ENCODE measurements at places on chromosomes 5 and 9.

- DNase-seq: no peak
Measured at GRCh38 chr9:88692827-88693226, 157.8 kb downstream of the NXNL2 start.

GRCh38 chr5:36482812-36483211 lies 123.6 kb upstream of the SLC1A3 start:
- no peak for DNase-seq

- DNase-seq: no peak
Measured at GRCh38 chr5:2105141-2105540, 222.4 kb upstream of the IRX4 start.

DNA sequence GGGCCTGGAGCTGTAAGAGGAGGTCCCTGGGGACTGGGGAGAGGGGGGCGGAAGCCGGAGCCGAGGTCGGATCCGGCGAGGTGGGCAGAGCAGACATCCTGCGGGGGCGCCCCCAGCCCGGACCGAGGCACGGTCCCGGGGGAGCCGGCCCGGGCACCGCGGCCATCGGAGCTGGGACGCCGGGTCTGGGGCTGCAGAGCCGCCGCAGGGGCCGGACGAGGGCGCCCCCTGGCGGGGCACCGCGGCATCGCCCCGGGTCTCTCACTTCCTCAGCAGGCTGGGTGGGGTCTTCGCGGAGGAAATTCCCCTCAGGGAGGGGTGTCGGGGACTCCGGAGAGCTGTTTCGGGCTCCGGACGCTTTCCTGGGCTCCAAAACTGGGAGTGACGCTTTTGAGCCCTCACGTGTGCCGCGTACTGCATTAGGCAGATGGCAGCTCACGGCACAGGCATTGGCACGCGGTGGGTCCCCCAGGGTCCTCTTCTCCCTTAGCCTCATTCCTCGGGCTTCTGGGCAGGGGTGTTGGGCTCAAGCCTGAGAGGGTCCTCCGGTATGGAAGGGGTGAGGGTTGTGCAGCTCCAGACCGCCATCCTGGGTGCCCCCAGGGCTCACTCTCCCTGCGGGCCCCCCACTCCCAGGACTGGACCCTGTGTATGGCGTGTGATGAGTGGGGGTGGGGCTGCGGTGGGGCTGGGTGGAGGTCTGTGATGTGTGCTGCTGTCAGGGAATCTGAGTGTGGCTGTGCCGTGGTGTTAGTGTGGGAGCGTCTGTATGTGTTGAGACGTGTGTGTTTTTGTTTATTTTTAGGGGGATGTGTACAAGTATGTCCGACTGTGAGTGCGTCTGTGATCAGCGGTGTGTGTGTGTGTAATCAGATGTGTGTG lies 29.6 kb downstream of the LHX2 start:
- DNase-seq: no peak

- DNase-seq: no peak
Measured at GRCh38 chr9:120383999-120384924, 195.7 kb downstream of the CDK5RAP2 start.

DNA sequence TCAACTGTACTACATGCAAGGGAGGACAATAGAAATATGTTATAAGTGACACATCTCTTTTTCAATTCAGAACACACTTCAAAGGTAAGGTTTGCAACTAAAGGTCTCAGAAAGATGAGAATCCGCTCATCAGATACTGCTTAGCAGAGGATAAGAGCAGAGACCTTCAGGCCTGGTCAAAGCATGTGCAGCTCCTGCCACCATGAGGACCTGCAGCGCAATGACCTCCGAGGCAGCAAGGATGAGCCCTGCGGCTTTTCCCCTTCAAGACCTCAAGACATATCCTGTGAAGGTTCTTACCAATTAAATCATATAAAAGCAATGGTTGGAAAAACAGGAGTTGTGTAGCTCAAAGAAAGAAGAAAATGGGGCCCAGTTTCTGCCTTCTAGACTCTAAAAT lies 135.8 kb downstream of the TRIM36 start:
- peak; percentile 9 for DNase-seq

- DNase-seq: no peak
Measured at GRCh38 chr5:116370886-116371285, 203.7 kb downstream of the SEMA6A start.

DNA sequence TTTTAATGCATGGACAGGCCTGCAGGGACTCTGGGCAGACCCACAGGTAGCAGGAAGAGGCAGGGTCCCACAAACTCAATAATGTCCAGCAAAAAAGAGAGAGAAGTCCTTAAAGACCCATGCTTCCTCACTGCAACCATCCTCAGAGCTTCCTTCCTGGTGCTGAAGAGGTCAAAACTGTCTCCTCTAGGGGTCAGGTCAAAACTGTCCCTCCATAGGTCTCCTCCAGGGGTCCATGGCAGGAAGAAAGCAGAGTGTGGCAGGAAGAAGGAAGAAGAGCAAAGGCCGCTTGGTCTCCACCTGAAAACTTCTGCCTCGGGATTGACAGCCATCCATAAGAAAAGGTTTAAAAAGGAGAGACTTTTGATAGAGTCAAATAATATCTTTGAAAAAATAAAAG lies 261.9 kb upstream of the TRIM32 start:
- DNase-seq: no peak

- DNase-seq: no peak
Measured at GRCh38 chr9:127651697-127652610, 39.9 kb downstream of the STXBP1 start.

- no peak for DNase-seq
Measured at GRCh38 chr5:40486437-40487275, 193.1 kb upstream of the PTGER4 start.

DNA sequence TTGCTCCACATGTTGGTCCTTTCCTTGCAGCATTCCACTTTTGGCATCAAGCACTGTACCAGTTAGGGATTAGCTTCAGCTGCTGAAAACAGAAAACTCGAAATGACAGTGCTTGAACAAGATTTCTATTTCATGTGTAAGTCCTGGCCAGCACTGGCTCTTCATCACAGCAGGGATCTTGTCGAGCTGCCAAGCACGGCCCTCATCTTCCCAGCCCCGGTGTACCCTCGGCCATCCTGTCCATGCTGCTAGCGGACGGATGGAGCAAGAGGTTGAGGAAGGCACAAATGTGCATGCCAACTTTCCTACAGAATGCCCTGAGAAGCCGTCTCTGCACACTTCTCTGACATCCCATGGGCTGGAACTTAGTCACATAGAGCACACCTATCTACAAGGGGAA lies 130.6 kb downstream of the TENT4A start:
- peak; percentile 53 for DNase-seq

- DNase-seq: no peak
Measured at GRCh38 chr5:57917004-57917403, 434.4 kb upstream of the ACTBL2 start.

GRCh38 chr5:177183766-177184360 lies 50.3 kb downstream of the NSD1 start:
- DNase-seq: no peak

DNA sequence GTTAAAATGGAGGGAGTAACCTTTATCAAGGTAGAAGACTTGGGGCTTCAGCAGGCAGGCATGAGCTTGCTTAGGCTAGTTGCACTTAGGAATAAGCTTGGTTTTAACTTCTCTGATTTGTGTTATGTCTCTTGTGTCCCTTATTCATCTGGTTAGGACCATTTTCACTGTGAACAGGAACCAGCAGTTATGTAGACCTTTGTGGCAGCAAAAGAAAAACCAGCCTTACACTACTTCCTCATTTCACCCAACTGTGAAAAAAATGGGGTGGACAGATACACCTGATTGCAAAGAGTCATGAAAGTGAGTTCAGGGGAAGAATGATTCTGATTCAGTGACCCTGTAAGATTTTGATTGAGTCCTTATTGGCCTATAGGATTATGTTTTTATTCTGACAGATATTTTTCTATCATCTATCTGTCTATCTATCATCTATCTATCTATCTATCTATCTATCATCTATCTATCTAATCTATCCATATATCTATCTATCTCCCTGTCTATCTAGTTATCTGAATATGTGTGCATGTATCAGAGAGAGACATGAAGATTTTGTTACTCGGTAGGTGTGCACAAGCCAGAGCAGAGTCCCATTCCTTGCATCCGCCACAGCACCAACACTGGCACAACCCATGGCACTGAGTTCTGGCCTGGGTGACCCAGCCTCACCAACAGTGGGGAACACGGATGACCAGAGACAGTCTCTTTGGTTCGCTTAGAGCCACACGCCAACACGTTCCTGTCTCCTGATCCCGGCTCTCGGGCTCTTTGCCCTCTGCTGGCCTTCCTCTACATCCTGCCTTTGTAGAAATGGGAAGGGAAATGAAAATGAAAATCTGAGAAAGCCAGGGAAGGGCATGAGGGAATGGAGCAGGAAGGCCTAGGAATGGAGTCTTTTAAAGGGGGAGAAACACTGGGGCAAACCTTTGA lies 1.3 kb upstream of the ZNF366 start:
- no peak for DNase-seq

DNA sequence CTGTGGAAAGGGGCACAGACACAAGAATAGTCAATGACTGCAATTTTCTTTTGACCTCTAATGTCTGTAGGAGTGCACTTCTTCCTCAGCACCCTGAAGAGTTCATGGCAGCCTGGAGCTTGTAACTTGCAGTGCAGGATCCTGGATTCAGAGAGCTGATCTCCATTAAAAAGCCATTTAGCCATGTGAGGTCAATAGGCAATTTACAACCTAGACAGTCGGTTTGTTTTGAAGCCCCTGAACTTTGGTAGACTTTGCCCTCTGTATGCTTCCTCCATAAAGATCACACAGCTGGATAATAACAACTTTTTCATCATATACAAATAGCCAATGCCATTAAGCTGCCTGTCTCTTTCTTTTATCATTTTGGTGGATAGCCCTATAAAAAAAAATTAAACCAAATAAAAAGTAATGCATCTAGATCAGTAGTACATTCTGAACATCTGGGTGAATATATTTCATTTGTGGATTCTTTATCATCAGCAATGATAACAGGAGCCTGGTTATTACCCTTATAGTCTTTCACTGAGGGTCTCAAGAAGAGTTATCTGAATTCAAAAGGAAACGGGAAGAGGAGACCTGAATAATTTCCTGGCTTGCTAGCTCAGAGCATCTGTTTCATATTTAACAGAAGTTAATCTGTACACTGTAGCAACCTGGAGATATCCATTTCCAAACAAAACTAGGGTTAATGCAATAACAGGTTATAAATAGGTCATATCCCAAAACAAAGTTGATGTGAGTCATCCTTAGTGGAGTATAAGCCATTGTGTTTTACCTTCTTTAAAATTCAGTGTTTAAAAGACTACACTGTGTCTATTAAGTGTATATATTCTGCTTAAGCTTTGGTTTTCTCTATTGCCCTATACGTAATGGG lies 193.8 kb upstream of the ACTBL2 start:
- DNase-seq: no peak

GRCh38 chr5:135714126-135714894 lies 120.2 kb upstream of the SLC25A48 start:
- DNase-seq: no peak

DNA sequence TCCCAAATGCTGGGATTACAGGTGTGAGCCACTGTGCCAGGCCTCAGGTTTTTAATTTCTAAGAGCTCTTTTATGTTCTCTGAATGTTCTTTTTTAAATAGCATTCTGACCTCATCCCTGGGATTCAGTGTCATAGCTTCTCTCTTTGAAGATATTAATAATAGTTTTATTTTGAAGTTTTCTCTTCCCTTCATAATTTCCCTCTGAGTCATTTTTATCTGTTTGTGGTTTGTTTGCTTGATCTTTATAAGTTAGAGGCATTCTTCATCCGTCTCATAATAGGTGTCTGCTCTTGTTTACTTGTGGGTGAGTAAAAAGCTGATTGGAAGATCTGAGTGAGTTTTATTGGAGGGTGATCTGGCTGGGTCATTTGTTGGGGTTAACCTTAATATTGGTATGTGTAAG lies 12.5 kb upstream of the MAMDC2 start:
- no peak for DNase-seq

- DNase-seq: peak; percentile 99
Measured at GRCh38 chr9:113531919-113532808, 68.6 kb downstream of the RGS3 start.

DNA sequence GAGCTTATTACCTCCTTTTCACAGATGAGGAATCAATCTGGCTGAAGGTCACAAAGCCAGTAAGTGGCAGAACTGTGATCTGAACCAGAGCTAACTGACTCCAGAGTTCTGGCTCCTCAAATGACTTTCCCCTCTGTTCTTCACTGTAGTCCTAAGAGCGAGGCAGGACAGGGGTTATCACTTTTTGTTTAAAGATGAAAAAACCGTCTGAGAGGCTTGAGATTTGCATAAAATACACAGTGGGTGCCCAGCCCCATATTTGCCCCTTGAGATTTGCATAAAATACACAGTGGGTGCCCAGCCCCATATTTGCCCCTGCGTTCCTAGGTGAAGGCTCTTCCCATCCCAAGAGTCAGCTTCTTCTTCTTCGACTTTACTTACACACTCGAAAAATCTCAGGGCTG lies 667 bp downstream of the FBXO10 start:
- DNase-seq: peak; percentile 48

DNA sequence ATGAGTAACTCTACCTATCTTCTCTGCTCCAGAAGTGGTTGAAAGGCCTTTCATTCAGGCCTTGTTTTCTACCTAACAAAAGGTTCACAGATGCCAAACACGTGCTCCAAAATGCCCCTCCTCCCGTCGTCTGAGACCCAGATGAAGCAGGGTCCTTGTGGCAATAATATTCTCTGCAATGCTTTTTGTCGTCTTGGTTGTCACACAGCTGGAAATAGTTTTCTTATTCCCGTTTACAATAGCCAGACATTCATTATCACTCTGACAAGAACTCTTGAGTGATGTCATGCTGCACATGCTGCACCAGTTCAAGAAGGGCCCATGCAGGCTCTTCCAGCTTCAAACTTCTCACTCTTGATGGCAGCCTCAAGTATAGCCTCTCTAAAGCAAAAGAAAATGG lies 7.8 kb downstream of the LPAR1 start:
- DNase-seq: no peak

DNA sequence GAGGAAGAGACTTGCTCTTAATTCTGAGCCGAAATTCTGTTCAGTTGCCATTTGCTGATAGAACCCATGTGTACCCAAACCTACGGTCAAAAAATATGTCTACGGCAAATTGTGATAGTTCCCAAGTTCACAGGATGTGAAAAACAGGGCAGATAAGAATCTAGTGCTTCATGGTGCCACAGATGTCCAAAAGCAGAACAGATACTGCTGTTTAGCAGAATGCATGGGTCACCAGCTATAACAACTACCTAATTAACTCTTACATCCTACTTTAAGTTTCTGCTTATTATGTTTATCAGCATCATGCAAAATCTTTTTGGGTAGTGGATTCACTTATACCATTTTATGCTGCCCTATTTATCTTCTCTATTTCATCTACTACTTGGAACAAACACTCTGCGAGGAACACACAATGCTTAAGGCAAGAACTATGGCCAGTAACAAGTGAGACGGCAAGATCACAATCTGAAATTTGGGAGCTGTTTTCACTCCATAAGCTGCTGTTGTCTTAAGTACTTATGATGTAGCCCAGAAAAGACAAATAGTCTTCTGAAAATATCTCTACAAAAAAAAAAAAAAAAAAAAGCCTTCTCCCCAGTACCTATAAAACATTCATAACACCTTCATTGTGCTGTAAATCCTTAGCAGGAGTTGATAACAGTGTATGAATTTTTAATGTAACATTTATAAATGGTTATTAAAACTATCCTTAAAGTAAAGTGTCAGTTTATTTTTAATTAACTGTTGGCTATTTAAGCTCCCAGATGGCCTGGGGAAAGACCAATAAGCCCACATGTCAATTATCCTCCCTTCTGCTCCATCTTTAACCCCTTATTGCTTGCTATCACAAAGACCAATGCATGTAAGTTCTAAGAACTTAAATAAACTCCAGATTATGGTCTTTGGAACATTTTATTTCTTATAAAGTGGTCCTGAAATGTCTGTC lies 232.3 kb downstream of the TLR4 start:
- DNase-seq: no peak

Data from G401 (cell line).